ENCODE measurements at places on chromosomes 5 and 9.

DNA sequence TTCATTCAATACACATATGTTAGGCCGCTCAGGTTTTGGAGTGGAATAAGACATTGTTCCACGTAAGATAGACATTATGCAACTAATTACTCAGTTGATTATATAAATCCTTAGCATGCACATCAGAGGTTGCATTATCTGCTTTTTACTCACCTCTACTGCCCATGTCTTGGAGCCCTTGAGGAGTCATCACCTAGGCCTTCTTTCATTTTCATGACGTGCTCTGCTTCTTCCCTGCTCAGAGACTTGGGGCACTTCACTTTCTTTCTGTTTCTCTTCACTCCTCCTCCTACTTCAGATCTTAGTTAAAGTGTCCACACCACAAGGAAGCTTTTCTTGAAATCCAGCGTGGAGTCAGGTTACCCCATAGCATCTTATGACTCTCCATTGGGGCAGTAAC, 241.1 kb downstream of the TLR4 start:
- DNase-seq, result no peak

GRCh38 chr5:116595498-116595897, 20.9 kb upstream of the SEMA6A start:
- DNase-seq, result no peak

DNA sequence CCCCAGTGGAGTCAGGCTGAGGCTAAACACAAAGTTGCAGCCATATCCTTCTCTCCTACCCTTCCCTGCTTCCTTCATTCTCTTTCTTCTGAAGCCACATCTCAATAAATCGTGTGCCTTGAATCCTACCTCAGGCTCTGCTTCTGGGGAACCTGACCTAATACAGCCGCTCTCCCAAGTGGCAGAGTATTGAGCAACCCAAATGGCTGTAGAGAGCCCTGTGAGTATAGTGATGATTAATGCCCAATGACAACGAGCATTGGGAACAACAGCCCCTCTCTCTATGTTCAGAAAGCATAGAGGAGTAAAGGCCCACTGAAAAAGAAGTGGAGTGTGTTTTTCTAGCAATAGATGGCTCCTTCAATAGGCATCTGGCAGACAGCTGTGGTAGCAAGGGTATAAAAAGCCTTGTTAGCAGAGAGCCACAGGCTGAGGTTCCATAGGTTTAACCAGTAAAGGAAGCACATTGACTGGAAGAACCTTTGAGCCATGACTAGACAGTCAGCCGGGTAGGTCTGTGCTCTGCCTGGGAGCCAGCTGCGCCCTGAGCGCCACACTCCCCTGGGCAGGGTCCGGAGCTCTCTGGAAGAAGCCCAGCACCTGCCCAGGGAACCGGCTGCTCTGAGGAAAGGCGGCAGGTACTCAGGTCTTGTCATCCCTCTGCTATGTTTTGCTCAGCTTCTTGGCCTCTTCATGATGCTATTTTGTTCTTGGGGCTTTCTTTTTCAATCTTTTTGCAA, 22.6 kb upstream of the HSPA9 start:
- peak; percentile 56 for DNase-seq

DNA sequence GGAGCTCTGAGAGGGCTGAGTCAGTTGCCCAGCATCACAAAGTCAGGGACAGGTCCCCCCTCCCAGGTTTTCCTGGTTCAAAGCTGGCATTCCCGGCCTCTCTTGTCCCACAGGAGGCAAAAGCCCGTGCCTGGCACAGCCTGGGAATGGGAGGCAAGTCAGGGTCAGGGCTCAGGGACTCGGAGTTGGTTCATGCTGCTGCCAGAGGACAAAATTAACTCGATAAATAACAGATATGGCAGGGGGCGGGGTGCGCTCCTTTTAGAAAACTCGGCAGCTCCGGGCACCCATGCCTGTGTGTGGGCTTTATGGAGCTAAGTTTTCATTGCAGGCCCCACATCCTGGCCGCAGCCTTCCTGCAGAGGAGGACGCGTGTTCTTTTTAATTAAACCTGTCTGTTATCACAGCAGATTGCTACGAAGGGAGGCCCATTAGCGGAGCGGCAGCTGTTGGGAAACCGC, 62.8 kb upstream of the LMX1B start:
- DNase-seq, result no peak

GRCh38 chr9:93949694-93950449, 5.3 kb downstream of the BARX1 start:
- no peak for DNase-seq

DNA sequence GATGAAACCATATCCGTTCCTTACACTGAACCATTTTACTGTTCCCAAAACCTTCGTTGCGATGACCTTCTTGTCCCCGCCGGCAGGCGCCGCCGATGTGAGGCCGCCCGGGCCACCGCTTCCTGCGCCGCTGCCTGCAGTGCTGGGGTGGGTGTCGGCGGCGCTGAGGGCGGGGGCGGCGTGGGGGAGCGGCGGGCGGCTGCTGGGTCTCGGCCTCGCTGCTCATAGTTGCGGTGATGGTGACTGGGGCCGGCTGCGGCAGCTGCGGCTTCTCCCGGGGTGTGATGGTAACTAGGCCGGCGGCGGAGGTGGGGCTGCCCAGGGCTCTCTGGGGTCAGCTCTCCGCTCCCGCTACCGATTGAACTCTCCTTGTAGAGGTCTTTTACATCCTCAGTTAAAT, 14.1 kb upstream of the OR2S2 start:
- DNase-seq, result peak; percentile 86

GRCh38 chr5:3307982-3308621, 287.5 kb upstream of the IRX1 start:
- DNase-seq, result no peak

DNA sequence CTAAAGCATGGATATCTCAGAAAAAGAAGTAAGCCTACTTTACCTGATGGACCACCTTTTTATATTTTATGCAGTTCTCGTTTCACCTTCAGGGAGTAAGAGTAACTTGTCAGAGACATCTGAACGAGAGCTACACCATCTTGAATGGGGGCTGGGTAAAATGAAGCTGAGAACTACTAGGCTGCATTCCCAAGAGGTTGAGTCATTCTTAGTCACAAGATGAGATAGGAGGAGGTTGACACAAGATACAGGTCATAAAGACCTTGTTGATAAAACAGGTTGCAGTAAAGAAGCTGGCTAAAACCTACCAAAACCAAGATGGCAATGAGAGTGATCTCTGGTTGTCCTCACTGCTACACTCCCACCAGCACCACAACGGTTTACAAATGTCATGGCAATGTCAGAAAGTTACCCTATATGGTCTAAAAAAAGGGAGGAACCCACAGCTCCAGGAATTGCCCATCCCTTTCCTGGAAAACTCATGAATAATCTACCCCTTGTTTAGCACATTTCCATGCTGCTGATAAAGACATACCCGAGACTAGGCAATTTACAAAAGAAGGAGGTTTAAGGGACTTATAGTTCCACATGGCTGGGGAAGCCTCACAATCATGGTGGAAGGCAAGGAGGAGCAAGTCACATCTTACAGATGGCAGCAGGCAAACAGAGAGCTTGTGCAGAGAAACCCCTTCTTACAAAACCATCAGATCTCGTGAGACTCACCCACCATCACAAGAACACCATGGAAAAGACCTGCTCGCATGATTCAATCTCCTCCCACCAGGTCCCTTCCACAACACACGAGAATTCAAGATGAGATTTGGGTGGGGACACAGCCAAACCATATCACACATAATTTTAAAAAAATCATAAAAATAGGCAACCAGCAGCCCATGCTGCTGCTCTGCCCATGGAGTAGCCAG, 62.5 kb downstream of the GIN1 start:
- DNase-seq, result no peak

- no peak for DNase-seq
Measured at GRCh38 chr5:73705364-73705763, 79.4 kb downstream of the ARHGEF28 start.

DNA sequence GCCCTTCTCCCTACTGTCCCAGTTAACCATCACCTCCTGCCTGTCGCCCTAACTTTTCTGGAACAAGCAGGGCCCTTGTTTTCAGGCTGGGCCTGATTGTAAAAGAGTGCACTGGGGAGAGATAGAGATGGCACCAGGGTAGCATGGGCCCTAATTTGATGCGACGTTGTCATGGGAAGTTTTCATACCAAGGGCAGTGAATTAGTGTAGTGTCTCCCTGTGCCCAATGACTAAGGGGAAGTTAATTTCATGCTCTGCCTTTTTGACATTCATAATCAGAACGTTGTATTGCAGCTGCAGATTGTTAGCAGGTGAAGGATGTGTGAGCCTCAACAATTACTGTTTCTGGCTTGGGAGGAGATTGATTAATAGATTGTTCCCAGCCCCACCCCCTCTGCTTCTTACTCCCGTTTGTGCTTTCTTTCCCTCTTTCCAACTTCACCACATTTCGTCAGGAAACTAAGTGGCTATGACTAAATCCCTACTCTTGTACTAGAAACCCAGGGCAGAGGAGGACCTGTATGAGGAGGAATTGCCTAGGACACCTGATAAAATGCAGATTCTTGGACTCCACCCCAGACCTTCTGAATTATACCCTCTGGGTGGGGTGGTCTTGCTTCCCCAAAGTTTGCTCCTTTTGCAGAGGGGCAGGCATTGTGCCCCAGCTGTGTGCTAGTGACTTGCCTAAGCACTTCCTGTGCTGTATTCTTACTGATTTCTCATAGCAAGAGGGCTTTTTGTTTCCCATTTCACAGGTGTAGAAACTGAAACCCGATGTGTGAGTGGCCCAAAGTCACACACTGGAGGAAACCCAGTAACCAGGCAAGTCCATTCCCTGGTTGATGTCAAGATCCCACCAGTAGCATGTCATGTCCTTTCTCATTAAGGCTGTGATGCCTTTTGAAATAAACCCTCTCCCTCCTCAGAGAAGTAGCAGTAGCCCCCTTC, 56.3 kb downstream of the DAB2IP start:
- DNase-seq, result no peak

DNA sequence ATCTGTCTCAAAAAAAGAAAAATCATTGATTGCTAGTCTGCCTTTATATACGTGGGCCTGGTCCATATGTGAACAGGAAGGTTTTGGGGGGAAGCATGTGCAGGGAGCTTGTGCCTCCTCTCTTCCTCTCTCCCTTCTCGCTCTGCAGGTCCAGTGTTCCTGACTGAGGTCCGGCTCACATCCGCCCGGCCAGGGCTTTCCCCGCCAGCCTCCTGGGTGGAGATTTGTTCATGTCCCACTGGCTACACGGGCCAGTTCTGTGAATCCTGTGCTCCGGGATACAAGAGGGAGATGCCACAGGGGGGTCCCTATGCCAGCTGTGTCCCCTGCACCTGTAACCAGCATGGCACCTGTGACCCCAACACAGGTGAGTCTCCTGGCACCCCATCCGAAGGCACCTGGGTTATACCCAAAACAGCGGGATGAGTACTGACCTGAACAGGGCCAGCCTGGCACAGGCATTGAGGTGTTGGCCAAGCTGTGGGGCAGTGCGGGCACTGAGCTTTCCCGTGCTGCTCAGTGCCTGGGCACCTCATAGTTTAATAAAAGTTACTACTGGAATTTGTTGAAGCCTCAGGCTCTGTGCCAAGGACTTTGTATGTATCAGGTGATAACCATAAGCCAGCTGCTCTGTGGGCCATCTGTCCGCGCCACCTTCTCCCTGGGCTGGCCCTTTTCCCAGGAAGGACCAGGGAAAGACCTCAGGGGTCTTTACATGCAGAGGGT, 39.4 kb upstream of the AIF1L start:
- DNase-seq, result no peak

- no peak for DNase-seq
Measured at GRCh38 chr5:137712139-137712667, 23.7 kb downstream of the KLHL3 start.

DNA sequence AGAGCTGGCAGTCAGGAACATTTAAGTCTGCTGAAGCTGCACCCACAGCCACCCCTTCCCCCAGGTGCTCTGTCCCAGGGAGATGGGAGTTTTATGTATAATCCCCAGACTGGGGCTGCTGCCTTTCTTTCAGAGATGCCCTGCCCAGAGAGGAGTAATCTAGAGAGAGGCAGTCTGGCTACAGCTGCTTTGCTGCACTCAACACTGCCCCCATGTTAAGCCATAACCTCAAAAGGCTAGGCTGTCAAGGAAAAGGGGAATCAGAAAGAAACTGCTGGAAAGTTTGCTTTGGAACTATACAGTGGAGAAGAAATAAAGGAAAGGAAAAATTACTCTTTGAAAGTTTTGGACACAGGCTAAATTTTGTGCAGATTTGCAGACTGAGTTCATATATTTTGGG, 127.2 kb downstream of the MACIR start:
- no peak for DNase-seq

DNA sequence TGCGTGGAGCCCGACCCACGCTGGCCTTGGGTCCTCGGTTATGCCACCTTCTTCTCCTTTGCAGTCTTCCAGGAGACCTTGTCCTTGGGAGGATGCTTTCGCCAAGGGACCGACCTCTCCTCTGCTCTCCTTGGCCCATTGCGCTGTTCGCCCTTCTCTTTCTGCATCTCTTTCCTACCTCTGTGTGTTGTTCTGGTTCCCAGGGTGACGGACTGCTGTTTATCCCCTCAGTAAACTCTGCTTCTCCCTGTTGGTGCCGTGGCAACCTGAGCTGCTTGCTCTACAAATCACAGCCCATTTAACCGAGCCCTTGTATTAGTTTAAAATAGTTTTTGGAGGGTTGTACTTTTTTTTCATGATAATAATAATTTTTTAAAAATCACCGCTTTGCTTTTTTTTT, 97.9 kb downstream of the DAPK1 start:
- DNase-seq, result no peak

DNA sequence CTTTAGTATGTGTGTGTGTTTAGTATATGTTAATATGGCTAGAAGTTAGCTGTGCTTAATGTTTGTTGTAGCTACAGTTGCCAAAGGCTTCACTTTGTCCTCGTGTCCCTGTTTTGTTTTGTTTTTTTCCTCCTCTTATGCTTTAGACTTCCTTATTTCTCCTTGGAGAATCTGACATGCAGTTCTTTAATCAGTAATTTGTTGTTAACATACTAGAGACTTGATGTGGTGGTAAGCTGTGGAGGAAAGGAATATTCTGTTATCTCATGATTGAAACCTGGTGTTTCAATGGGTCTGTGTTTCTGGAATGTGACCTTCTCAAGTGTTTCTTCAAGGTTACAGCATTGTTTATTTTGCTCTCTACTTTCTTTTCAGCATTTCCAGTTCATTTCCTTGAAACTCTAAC, 515.6 kb upstream of the ST8SIA4 start:
- no peak for DNase-seq

- DNase-seq, result no peak
Measured at GRCh38 chr9:71929791-71930440, 18.5 kb downstream of the C9orf85 start.

- DNase-seq, result no peak
Measured at GRCh38 chr9:4862506-4863250, 69.9 kb downstream of the RCL1 start.

DNA sequence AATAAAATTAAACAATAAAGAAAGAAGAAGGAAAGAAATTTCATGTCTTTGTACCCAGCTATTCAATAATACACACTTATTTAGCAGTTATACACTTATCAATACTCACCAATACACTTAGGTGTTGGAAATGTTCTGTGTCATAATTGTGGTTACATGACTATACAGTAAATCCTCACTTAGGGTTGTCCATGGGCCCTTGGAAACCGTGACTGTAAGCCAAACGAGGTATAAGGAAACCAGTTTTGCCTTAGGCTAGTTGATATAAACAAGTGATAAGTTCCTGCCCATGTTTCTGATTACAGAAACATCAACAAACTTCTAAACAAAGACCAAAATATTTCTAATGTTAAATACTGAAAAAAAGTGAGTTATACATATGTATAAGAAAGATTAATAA, 10.0 kb upstream of the SLCO4C1 start:
- no peak for DNase-seq

All from upper lobe of left lung (tissue), 6 donors.